ENCODE measurements at places on chromosomes 4 and X.
A peak's percentile ranks its signal among the peaks of the same experiment; 100 is the strongest.

GRCh38 chr4:85833302-85833701 lies 358.4 kb downstream of the ARHGAP24 start:
- no peak for DNase-seq

GRCh38 chr4:89765966-89766365 lies 71.0 kb downstream of the SNCA start:
- DNase-seq, result no peak

GRCh38 chr4:85968945-85969819 lies 390.7 kb downstream of the MAPK10 start:
- DNase-seq, result no peak

GRCh38 chr4:1342003-1342402 lies 5.0 kb upstream of the UVSSA start:
- DNase-seq, result no peak

- no peak for DNase-seq
These were observed 23.8 kb downstream of the KDM6A start for GRCh38 chrX:44896876-44897186.

GRCh38 chr4:30630431-30630830 lies 89.7 kb upstream of the PCDH7 start:
- no peak for DNase-seq

GRCh38 chr4:17027495-17027894 lies 129.1 kb upstream of the LDB2 start:
- DNase-seq, result no peak

DNA sequence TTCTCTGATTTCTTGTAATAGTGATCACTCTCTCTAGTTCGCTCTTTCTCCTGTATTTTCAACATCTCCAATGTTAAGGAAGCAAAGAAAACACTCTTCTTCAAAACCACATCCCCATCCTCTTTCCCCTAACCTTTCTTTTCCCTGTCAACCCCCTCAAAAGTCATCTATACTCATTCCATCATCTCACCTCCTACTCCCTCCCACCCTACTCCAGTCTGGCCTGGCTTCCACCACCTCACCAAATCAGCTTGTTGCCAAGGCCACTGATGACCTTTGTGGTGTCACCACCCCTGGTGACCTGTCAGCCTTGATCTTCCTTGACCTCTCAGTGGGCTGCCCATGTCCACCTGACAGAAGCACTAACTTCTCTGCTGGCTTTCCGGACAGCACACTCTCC lies 2.3 kb downstream of the FAM3A start:
- no peak for DNase-seq

DNA sequence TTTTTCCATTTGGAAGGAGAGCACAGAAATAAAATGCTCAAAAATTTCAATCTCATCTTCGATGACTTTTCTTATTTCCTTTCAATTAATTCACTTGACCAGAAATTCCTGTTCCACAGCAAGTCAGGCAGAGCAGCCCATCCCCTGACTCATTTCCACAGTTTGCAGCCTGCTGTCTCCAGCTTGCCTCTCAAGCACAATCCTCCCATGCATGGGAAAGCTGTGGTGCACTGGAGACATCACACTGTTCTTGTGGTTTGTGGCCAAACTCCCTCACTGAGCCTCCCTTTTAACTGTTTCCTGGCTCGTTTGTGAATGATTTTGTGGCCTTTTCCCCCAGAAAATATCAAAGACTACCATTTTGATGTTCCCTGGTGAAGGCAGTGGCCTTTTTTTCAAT lies 114.0 kb upstream of the ENPEP start:
- no peak for DNase-seq

- no peak for DNase-seq
These were observed 137.3 kb upstream of the PDLIM3 start for GRCh38 chr4:185672618-185673017.

- DNase-seq, result no peak
These were observed 1516.4 kb upstream of the PABPC4L start for GRCh38 chr4:135718019-135718418.

DNA sequence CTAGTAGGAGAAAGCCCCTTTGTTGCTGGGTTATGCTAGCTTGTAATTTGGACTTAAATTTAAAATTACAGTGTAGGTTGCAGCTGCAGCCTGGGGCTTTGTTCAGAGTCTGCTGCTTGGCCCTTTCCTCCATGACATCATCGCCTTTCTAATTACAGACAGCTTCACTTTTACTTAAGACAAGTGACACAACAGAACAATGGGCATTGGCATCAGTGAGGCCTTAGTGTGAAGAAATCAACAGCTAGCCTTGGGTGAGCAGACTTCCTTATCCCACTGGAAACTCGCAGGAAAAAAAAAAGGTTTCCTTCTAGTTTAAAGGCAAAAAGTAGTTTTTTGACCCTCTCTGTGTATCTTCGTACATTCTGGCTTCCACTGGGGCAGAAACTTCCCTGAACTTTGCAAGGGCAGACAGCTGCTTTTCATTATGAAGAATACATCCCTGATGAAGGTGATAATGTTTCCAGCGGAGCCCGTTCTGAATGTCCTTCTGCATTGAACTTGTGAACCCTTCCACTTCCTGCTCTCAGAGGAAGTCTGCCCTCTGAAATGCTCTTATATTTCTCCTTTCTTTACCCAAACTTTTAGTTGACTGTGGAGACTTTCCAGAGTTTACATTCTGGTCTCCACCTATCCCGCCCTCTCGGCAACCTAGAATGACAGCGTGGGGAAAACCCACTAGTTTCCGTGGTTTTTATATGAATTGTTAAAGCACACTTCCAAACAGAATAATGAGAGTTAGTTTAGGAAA lies 123.2 kb upstream of the FAM9C start:
- DNase-seq, result no peak

DNA sequence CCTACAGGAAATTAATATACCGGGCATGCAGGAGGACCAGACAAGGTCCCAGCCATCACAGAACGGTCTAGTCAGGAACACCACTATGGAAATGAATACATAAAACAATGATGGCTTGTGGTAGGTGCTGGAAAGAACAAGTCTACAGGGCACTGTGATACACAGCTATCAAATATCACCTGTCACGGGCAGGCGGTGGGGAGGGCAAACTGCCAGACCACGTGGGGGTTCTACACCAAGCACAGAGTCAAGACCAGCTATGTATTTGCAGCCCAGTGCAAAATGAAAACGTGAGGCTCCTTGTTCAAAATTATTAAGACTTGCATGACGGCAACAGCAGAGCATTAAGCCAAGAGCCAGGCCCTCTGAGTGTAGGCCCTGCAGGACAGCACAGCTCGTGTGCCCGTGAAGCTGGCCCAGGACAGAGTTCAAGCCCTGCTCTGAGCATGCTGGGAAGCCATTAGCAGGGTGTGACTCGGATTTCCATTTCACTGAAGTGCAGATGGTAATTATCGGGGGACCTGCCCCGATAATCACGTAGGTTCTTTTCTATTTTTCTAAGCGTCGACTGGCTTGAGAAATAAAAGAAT lies 83.6 kb downstream of the JAKMIP1 start:
- no peak for DNase-seq

GRCh38 chrX:21225643-21226042 lies 148.6 kb upstream of the CNKSR2 start:
- DNase-seq, result no peak

DNA sequence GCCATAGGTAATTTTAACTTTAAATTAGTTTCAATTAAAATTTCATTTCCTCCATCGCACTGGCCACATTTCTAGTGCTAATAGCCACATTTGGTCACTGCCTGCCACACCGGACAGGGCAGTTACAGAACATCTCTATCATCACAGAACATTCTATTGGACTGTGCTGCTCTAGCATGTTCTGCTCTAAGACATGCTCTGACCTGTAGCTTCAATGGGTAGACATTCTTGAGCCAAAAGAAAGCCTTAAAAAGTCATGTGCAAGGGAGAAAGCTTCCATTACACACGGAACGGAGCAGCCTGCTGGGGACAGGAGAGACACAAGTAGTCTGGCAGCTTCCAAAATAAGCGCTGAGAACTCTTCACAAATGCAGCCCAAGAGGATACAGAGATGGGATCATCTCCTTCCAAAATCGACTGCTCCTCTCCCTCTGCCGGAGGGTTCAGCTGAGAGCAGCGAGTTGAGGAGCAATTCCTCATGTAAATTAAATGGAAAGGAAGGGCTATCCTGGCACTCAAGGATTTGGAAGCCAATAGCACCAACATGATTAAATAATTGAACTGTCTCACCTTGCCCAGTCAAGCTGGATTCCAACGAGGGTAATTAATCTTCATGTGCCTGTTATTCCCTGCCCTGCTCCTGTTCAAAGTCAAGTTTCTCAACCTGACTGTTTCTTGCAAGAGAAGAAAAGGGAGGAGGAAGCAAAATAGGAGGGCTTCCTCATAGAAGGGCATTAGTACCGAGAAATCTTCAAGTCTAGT lies 336.4 kb upstream of the NOCT start:
- no peak for DNase-seq

DNA sequence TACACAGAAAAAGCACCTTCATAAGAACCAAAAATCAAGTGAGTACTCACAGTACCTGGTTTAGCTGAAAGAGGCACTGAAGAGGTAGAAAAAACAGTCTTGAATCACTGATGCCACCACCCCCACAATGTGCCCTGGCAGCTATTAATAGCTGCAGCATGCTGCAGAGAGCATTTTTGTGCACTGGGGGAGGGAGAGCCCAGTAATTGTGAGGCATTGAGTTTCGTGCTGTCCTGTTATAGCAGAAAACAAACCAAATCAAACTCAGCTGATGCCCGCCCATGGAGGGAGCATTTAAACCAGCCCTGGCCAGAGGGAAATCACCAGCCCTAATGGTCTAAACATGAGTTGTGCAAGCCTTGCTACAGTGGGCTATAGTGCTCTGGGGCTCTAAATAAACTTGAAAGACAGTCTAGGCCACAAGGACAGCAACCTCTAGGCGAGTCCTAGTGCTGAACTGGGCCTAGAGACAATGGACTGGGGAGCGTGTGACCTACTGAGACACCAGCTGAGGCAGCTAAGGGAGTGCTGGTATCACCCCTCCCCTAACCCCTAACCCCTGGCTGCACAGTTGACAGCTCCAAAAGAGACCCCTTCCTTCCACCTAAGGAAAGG lies 106.3 kb upstream of the TMLHE start:
- no peak for DNase-seq

DNA sequence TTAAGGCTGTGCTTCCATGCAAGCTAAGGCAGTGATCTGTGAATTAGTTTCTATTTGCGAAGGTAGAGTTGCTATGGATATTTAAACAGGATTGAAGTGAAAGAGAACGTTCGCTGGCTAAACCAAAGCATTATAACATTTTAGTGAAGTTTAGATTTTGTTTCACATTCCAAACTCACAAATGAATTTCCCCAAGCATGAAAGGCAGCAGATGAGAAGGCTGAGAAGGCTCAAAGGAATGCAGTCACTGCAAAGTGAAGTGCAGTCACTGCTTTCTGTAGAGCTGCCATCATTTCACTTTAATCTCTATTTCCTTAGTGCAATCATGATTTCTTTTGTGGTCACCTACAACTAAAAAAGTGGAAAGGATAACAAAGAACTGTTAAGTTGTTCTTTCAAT lies 334.7 kb upstream of the NR3C2 start:
- DNase-seq, result no peak

DNA sequence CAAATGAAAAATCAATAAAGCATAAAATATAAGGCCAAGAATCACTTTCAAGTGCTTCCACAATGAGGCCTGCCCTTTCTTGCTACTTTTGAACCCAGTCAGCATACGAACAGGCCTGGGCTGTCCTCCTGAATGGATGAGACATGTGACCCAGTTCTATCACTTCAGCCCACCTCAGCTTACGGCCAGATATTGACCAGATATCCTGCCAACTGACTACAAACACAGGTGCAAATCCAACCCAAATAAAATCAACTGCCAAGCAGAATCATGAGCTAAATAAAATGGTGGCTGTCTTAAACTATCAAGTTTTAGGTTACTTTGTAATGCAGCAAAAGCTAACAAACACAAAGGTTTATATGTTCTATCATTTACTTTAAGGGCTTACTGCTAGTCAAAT lies 53.7 kb downstream of the PDS5A start:
- DNase-seq, result no peak

DNA sequence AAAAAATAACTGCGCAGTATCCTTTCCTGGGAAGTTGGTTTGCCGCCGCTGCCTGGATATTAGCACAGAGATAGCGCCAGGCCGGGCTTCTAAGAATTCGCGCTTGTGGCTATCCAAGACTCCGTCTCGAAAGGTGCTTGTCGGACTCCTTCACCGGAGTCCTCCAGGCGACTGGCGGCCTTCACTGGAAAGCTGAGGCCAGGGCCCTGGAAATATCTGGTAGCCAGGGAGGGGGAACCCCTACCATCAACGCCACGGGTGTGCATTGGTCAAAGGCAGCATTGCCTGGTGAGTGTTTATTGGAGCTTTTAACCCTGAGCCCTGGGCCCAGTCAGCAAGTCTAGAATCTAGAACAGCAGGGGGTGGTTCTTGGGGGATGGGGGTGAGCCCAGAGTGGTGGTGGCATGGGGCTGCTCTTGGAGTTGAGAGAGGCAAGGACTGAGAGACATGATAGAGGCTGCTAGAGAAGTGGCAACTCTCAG lies 577 bp upstream of the PIM2 start:
- DNase-seq, result no peak

GRCh38 chrX:47175588-47175980 lies 18.0 kb upstream of the UBA1 start:
- no peak for DNase-seq

DNA sequence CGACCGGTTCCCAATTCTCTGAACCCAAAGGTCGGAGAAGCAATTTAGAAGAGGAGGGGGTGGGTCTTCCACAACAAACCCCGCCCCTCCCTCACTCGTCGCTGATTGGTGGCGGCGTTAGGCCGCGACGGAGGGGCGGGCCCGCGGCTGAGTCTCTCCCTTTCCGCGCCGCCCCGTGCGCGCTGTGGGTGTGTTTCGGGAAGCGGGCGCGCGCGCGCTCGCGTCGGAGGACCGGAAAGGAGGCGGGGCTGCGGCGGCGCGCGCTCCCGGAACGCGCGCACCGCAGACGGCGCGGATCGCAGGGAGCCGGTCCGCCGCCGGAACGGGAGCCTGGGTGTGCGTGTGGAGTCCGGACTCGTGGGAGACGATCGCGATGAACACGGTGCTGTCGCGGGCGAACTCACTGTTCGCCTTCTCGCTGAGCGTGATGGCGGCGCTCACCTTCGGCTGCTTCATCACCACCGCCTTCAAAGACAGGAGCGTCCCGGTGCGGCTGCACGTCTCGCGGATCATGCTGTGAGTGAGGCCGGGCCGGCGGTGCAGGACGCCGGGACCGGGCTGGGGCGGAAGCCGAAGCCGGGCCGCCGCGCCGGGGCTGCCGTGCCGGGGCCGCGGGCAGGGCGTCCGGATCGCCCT lies at the start of gene SPCS3:
Gene SPCS3 (plus strand): TSS at position 263 of the 636 bp plus-strand sequence. CDS start 111 bp downstream, at position 374.
- DNase-seq, result peak; percentile 91

DNA sequence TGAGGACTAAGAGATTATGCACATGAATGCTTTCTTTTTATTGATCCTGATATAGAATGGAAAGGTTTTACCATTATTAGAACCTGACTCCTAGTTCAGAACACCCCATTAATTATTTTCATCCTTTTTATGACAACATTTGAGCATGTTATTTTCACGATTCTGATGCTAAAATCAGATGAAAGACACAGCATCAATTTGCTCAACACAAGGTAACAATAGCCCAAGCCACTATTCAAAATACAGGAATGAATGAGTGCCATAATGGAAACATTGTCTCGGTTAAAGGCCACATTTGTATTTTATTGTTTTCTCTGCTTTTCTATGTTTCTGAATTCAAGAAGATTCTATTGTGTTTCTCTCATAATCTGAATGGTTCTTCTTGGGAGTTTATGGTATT lies 126.3 kb upstream of the POF1B start:
- DNase-seq, result no peak
